ENCODE measurements at places on chromosomes 3 and 15. TPM values are rescaled to one million over a fixed set of nuclear protein-coding genes. Genes with fewer than 3 reads are reported as not detected.

USP3 gene
- total RNA-seq, result 37.0 TPM

WDR6 gene
- 86.2 TPM for total RNA-seq

FAM174B gene
- total RNA-seq, result 2.6 TPM

GPR149 gene
- total RNA-seq, result not detected

LMCD1 gene
- 49.8 TPM for total RNA-seq

SAMMSON gene
- not detected for total RNA-seq

SNURF gene
- total RNA-seq, result 40.3 TPM

NAA80 gene
- 3.5 TPM for total RNA-seq

DUOXA2 gene
- not detected for total RNA-seq

CCDC54 gene
- total RNA-seq, result not detected

SLC6A11 gene
- total RNA-seq, result 0.03 TPM

GCSAM gene
- total RNA-seq, result not detected

PLA2G4D gene
- total RNA-seq, result not detected

ASB14 gene
- total RNA-seq, result not detected

GMPS gene
- total RNA-seq, result 29.8 TPM

IL20RB gene
- total RNA-seq, result 0.98 TPM

AHSG gene
- not detected for total RNA-seq

SOX2 gene
- 0.63 TPM for total RNA-seq

ALDH1L1 gene
- 0.96 TPM for total RNA-seq

CCDC39 gene
- not detected for total RNA-seq

CLEC3B gene
- total RNA-seq, result 29.6 TPM

ZIC4 gene
- total RNA-seq, result not detected

ANXA2 gene
- total RNA-seq, result 3,488 TPM

ACAA1 gene
- 25.3 TPM for total RNA-seq

COL6A6 gene
- 0.23 TPM for total RNA-seq

LYZL4 gene
- total RNA-seq, result not detected

STARD5 gene
- total RNA-seq, result 12.7 TPM

LRRC2 gene
- 1.5 TPM for total RNA-seq

DCLK3 gene
- total RNA-seq, result 0.59 TPM

RTP3 gene
- not detected for total RNA-seq

TNIK gene
- 67.0 TPM for total RNA-seq

COL6A5 gene
- not detected for total RNA-seq

CGNL1 gene
- 5.3 TPM for total RNA-seq

FBXL2 gene
- 17.4 TPM for total RNA-seq

CAV3 gene
- total RNA-seq, result not detected

CEP152 gene
- 5.0 TPM for total RNA-seq

PLA2G4B gene
- 1.2 TPM for total RNA-seq

ANKUB1 gene
- total RNA-seq, result not detected

EOMES gene
- not detected for total RNA-seq

SKOR1 gene
- total RNA-seq, result 0.17 TPM

LRTM1 gene
- not detected for total RNA-seq

KLHL40 gene
- total RNA-seq, result not detected

RYR3 gene
- total RNA-seq, result 0.07 TPM

AADAC gene
- 1.9 TPM for total RNA-seq

SLC22A13 gene
- total RNA-seq, result 1.2 TPM

MESP2 gene
- total RNA-seq, result 0.66 TPM

Data from smooth muscle cell of the pulmonary artery (primary cell).